ENCODE measurements at places on chromosomes 1 and 21.

GRCh38 chr1:83077411-83077810 lies 921.5 kb downstream of the TTLL7 start:
- no peak for DNase-seq

- no peak for DNase-seq
Measured at GRCh38 chr1:18137759-18138345, 30.3 kb downstream of the IGSF21 start.

DNA sequence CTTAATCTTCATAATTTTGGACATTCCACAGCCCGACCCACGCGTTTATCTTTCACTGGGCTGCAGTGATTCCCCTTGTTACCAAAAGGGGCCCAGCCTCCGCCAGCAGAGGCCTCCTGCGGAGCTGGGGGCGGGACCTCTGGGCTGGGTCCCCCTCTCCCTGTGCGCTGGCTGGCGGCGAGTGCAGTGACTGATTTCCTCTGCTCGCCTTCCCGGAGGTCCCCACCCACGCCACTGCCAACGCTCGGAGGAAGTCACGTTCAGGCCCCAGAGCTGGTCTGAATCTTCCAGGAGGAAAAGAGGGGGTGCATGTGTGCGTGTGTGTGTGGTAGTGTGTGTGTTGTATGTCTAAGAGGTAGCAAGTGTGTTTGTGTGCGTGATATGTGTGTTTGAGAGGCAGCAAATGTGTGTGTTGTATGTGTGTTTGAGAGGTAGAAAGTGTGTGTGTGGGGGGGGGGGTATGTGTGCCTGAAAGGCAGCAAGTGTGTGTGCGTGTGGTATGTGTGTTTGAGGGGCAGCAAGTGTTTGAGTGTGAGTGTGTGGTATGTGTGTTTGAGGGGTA lies 35.0 kb upstream of the JAK1 start:
- DNase-seq, result peak; percentile 85

DNA sequence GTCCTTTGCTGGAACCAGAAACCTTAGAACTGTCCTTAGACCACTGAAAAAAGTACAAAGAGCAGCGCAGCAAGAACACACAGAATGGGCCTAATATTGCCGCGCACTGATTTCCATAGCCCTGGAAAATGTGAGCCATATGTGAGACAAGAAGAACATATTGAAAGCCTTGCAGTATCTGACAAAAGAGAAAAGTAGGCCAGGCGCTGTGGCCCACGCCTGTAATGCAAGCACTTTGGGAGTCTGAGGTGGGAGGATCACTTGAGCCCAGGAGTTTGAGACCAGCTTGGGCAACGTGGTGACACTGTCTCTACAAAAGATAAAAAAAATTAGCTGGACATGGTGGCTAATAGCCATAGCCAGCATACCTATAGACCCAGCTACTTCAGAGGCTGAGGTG lies 300.7 kb downstream of the RYR2 start:
- DNase-seq, result no peak

GRCh38 chr1:101431956-101432510 lies 195.2 kb downstream of the S1PR1 start:
- no peak for DNase-seq

DNA sequence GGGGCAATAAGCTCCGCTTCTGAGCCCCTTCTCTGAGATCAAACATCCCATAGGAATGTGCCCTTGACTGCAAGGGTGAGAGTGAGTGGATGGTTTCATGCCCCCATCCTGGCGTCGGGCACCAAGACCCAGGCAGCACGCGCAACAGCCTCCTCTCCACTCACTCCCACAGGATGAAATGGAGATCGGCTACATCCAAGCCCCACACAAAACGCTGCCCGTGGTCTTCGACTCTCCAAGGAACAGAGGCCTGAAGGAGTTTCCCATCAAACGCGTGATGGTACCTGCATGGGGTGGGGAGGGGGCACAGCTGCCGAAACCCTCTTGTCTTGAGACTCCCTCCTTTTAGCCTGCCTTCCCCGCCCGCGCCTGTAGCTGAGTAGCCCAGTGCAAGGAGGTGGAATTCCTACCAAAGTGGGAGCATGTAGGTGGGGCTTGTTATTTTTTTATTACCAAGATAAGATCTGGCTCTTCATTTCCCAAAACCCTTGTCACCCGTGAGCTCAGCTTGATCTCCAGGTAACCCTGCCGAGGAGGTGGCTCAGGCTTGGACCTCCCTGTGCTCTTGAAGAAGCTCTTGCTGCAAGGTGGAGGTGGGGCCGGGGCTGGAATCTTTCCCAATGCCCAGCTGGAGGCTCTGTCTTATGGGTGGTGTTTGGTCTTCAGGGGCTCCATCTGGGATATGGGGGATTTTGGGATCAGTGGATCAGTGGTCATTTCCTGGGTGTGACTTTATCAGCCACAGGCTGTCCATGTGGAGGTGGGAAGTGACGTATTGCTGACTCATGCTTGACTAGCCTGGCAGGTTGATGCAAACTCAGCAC lies 24.0 kb upstream of the PADI6 start:
- DNase-seq, result no peak

DNA sequence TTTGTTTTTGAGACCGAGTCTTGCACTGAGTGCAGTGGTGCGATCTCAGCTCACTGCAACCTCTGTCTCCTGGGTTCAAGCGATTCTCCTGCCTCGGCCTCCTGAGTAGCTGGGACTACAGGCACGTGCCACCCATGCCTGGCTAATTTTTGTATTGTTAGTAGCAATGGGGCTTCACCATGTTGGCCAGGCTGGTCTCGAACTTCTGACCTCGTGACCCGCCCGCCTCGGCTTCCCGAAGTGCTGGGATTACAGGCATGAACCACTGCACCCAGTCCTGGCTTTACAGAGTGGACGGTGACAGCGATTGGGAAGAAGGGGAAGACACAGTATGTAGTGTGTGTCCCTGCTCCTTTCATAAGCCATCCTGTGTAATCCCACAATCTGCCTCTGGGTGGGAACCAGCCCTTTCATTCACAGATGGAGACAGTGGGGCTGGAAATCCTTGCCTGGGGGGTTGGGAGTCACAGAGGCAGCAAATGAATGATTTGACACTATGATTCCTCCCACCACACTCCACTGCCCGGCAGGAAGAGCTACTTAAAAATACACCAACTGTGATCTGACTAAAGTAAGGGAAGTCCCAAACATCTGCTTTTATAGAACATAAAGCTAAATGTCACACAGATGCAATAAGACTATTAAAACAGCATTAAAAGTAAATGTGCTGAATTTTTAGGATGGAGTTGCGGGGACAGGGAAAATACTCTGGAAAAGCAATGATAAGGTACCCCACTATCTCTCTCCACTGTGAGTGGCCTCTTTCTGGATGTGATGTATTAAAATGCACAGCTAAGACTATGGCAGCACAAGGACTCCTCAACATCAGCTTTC lies 4.5 kb downstream of the PARP1 start:
- DNase-seq, result no peak

DNA sequence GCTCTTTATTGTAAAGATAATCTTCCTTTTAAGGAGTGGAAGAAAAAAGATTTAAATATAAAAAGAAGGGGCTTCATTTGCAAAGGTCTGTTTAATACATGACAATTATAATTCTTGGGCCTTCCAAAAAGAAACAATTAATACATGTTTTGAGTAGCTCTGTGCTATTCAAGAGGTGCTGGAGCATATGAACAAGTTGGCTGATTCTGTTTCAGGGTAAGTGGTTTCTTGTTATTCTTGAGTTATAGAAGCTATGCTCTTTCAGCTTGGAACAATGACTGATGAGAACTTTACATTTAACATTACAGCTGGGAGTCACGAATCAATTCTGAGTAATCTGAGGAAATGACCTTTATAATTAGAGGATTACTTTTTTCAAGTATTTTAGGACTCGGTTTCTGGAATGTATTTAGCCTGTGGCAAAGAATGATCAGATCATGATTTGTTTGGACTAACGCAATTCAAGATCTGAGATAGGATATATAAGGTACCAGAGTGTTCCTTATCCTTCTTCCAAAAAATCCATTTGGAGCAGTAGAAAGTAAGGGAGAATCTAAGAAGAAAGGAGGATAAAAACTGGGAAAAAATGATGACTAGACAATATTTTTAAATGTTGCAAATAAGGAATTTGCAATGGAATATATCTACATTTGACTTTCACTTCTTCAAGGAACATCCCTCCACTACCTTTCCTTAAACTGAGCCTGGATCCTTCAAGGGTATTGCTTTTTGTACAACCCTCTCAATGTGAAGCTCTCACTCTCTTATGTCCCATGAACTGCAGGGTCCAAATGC lies 77.1 kb upstream of the KCTD3 start:
- DNase-seq, result no peak

DNA sequence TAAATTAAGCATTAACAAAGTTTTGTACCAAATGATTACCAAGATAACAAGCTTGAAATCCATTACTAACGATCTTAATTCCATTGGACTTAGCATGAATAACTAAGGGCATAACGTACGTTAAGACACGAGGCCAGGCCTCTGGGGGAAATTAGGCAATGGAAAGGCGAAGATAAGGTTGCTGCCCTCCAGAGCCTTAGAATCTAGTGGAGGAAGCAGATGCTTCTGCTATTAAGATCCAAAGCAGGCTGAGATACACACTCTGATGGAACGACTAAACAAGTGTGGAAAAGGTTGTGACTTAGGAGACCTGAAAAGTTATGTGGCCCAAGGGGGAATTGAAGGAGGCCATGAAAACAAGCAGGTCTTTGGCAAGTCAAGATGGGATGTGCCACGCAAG lies 6.0 kb downstream of the AKNAD1 start:
- DNase-seq, result no peak

DNA sequence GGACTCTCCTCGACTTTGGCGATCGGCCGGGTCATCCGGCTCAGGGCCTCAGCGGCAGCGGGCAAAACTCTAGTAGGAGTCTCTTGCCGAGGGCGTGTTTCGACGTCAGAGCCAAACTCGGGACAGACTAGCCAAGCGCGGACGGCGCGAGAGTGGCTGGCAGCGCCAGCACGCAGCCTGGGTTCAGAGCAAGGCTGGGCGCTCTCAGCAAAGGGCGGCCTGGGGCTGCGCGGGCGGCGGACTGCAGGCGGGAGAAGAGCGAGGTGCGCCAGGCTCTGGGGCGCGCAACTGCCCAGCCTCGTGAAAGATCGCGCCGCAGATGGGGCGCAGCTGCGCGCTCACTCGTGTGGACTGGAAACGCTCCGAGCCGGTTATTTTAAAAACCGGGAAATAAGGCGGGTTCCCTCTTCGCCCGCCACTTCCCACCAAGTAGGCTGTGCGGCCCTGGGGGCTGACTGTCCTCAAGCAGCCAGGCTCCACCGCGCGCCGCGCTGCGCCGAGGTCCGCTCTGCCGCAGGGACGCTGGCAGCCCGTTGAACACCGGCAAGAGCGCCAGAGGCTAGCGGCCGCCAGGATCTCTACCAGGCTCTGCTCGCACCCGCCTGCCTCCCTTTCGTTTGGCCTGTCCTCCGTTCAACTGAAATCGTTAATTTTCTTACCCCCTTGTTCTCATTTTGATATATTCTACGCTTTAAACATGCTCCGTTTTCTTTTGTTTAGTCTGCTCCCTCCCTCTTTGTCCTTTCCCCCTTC lies 2.4 kb downstream of the ALX3 start:
- DNase-seq, result no peak

GRCh38 chr1:41749991-41750745 lies 168.6 kb downstream of the HIVEP3 start:
- DNase-seq, result no peak

GRCh38 chr1:193979219-193979618 lies 792.8 kb upstream of the B3GALT2 start:
- no peak for DNase-seq

DNA sequence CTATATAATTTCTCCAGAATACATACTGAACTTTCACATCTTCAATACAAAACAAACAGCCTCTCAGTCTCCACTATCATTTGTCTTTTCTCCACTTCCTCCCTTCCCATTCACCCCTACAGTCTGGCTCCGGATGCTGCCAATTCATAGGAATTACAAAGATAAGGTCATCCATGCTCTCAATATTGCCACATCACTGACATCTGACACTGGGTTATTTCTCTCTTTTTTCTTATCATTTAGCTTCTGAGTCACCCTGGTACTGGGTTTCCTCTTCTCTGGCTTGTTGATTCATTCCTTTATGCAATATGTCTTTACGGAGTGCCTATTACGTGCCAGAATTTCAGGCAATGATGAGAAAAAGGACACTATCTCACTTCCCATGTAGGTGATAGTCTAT lies 3.1 kb upstream of the SH3BP5L start:
- DNase-seq, result no peak

DNA sequence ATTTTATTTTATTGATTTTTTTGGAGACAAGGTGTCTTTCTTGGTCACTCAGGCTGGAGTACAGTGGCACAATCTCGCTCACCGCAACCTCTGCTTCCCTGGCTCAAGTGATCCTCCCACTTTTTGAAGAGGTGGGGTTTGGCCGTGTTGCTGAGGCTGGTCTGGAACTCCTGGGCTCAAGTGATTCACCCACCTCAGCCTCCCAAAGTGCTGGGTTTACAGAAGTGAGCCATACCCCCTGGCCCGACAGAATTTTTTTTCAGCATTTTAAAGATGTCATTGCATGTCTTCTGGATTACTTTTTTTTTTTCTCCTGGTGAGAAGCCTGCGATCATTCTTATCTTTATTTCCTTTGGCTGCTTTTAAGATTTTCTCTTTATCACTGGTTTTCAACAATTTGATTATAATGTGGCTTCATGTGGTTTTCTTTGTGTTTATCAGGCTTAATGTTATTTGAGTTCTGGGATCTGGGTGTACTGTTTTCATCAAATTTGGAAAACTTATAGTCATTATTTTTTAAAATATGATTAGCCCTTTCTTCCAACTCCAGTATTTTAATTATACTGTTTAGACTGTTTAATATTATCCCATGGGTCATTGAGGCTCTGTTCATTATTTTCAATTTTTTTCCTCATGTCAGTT lies 23.1 kb upstream of the PTBP2 start:
- DNase-seq, result no peak

GRCh38 chr1:22808186-22808675 lies 97.6 kb downstream of the EPHB2 start:
- DNase-seq, result no peak
